ENCODE measurements at places on chromosomes 1 and 21.
A peak's percentile ranks its signal among the peaks of the same experiment; 100 is the strongest.

DNA sequence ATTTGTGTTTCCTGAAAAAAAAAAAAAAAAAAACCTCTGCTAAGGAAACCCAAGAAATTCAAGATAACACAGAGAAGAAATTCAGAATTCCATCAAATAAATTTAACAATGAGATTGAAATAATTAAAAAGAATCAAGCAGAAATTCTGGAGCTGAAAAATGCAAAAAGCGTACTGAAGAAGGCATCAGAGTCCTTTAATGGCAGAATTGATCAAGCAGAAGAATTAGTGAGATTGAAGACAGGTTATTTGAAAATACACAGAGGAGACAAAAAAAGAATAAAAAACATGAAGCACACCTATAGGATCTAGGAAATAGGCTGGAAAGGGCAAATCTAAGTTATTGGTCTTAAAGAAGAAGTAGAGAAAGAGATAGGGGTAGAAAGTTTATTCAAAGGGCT is 38.2 kb downstream of the NME7 start:
- DNase-seq, result no peak

GRCh38 chr1:43439781-43440180 is 13.9 kb downstream of the HYI start:
- DNase-seq, result no peak

DNA sequence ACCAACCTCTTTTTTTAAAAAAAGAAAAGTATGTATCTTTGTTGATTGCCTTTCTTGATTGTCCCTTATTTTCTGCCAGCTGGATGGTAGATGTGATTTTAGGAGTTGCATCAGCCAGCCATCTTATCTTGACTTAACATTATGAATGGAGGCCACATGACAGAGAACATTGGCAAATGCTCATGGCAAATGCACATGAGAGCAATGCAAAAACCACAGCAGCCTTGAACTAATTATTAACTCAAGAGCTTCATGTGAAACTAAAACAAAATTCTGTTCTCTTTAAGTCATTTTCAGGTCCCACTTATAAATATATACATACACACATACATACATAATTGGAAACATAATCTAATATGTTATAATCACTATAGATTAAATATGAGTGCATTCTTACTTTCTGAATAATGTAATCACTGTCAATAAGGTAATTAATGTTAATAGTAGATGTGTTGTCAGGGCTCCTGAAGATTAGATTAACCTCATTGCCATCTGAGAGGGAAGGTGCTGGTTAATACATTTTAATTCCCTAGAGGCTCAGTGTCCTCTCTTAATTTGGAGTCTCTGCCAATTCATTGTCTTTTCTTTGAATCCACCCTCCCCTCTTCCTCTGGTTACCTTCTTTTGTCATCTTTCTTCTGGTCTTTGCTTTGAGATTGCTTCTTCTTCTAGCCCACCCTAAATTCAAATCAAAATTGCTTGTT is 962.2 kb downstream of the ADGRL2 start:
- DNase-seq, result no peak

DNA sequence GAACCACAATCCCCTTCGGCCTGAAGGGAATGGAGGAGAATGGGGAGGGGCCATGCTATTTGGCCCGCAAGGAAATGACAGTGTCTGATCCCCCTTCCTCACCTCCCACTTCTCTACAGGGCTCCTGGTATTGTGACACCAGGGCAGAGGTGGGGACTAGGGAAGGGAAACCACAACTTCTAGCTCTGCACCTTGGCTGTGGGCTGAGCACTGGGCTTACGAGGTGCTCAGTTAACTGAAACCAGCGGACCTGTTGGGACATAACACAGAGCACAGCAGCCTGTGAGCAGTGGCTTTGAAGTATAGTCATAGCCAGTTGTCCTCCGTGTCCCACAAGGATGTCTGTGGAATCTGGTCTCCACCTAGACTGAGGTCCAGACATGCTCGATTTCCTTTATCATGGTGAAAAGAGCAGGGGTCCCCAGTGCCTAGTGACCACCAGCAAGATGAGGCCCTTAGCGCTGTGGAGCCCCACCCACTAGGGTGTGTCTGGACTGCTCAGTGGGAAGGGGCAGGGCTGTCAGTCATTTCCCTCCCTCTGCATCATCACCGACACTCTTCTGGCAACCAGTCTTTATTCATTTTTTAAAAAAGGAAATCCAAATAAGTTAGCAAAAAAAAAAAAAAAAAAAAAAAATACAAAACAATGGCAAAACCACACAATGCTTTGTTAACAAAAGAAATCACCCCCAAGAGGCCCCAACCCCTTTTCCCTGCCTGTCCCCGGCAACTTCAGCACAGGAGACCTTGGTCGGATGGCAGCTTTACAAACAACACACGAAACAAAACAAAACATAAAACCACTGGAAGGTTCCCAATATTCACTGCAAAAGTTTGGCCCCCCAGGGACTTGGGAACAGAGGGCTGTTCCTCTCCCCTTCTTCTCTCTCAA is 3.0 kb downstream of the MYOG start:
- no peak for DNase-seq

- no peak for DNase-seq
Observed at GRCh38 chr1:236536540-236536939, 12.8 kb downstream of the LGALS8 start.

GRCh38 chr21:45104560-45104959 is 30.2 kb downstream of the ADARB1 start:
- no peak for DNase-seq

DNA sequence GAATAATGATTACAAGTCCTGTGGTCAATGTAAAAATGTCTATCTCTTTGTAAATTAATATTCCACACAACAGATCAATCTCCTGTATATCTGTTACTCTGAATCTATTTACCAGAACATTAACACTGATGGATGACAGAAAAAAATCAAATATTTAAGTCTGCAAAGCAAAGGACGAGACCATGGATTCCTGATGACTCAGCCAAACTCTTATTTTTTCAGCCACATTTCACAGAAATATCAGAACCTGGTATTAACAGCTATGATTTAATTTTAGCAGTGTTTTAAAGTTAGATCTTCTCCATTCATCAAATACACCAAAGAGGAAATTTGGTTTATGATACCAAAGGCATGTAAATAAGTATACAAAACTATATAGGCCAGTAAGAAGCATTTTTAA is 46.1 kb downstream of the FAF1 start:
- DNase-seq, result no peak

- no peak for DNase-seq
Observed at GRCh38 chr1:2226525-2227345, 1.4 kb upstream of the SKI start.

- DNase-seq, result no peak
Observed at GRCh38 chr1:109895720-109896504, 14.7 kb upstream of the CSF1 start.

DNA sequence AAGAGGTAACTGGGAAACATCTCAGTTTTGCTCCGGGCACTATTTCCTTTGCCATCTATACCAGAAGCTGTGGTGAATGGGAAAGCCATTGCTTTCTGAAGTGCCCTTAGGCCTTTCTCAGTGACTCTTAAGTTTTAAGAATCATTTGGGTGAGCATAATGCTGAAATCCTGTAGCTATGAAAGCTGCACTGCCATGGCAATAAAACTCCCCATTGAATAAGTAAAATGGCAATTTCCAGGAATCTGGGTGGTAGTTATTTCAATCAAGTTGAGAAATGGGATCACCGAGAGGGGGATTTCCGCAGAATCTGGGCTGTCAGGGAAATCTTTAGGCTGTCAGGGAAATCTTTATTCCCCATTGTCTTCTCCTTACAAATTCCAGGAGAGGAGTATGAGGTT is 26.8 kb upstream of the MACF1 start:
- no peak for DNase-seq

DNA sequence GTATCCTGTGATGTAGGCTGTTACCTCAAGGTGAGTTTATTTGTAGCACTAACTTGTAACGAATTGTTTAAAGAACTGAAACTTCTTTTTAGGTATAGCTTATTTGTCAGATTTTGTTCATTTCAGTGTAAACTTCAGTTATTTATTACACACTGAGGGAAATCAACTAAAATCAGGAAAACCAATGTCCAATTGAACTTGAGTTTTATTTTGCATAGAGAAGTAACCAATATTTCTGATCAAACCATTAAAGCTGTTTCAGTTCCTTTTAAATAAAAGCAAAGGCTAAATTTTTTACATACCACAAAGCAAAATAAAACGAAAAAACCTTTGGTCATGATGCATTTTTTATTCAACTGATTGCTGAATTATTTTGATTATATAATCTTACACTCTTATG is 103.6 kb downstream of the CAMTA1 start:
- no peak for DNase-seq

- peak; percentile 12 for DNase-seq
Observed at GRCh38 chr1:69611316-69611715, 43.6 kb downstream of the LRRC7 start.

DNA sequence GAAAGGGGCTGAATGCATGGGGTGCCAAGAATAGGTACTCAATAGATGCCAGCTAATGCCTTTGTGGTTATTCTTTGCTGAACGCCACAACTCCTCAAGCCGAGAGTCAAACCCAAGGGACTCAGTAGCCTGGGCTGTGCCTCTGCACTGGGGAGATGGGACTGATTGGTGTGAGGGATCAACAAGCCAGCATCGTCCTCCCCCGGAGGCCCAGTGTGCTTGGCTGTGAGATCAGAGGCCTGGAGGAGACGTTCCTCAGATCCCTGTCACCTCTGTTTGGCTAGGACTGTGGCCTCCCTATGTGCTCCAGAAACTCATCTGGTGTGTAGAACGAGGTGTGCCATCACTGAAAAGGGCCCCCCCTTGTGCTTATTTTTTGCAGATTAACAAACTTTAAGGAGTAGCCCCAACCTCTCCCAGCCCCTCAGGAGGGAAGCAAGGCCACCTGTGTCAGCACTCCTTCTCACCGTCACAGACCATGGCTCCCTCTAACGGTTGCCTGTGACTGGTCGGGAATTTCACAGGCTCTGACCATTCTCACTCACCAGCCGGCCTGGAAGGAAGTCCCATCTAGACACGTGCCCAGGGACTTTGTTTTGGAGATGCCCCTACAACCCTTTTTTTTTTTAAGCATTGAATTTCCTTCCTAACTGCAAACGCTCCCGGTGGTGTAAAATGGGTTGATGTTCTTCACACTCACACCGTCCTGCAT is 194.0 kb upstream of the VAMP3 start:
- no peak for DNase-seq

GRCh38 chr21:33658919-33659567 is 16.7 kb downstream of the ITSN1 start:
- no peak for DNase-seq

DNA sequence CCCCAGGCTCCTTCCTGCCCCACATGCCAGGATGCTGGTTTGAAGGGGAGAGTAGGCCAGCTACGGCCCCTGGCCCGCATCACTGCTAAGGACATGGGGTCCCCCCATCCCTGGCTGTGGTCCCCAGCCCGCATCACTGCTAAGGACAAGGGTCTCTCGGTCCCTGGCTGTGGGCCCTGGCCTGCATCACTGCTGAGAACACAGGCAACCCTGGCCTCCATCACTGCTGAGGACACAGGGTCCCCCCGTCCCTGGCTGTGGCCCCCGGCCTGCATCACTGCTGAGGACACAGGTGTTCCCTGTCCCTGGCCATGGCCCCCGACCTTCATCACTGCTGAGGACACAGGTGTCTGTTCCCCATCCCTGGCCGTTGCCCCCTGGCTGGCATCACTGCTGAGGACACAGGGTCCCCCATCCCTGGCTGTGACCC is 448 bp upstream of the OBSCN start:
- no peak for DNase-seq

- DNase-seq, result no peak
Observed at GRCh38 chr21:34147792-34148418, 74.5 kb downstream of the MRPS6 start.

GRCh38 chr1:51214615-51215131 is 21.4 kb upstream of the RNF11 start:
- DNase-seq, result no peak

- no peak for DNase-seq
Observed at GRCh38 chr1:206486995-206487788, 16.9 kb downstream of the IKBKE start.

GRCh38 chr1:109255097-109255651 is 5.8 kb downstream of the CELSR2 start:
- DNase-seq, result no peak

DNA sequence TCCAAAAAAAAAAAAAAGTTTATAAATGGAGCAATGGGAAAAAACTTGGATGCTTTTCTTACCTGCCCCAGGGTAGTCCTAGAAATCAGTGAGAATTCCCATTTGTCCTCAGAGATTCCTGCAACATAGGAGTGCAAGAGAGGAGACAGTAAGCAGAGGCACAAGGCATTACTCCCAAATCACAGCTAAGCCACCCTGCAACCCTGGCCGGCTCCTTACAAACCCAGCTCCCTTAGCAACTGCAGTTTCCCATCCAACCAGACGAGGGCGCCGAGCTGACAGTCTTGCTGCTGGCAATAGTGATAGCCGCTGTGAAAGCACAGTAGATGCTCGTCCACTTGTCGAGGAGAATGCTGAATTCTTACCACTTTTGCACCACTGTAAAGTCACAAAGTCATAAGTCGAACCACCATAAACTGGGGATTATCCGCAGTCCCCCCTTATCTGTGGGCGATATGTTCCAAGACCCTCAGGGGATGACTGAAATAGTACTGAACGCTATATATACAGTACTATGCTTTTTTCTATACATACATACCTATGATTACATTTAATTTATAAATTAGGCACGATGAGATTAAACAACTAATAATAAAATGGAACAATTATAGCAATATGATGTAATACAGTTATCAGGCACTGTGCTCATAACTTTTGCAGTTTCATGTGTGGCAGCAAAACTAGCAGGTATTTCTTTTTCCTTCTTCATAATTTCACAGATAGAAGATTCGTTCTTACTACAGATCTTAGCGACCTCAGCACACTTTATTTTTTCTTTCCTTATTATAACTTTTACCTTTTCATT is 6.0 kb upstream of the PITHD1 start:
- DNase-seq, result peak; percentile 53

GRCh38 chr1:8004803-8005573 is 21.1 kb downstream of the ERRFI1 start:
- peak; percentile 88 for DNase-seq

DNA sequence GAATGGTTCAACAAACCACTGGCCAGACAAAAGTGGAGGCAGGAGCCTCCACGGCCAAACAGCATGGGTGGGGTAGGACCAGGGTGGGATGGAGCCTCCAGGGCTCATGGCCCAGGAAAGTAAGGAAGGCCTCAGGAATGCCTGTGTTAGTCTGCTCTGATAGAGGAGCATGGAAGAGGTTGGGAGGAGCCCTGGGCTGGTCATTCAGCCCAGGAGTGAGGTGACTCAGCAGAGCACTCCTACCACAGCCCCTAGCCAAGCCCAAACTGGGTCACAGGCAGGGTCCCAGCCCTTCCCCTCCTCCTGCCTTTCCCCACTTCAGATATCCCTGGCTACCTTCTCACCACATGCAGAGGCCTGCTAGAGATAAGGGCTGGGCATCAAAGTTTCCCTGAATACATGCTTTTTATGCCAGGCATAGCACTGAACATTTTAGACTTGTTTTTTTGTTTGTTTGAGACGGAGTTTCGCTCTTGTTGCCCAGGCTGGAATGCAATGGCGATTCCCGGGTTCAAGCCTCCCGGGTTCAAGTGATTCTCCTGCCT is 3.1 kb upstream of the SHISA4 start:
- no peak for DNase-seq

GRCh38 chr1:164765992-164766720 is 207.2 kb downstream of the PBX1 start:
- no peak for DNase-seq
